ENCODE measurements at places on chromosomes 16 and 17.

DNA sequence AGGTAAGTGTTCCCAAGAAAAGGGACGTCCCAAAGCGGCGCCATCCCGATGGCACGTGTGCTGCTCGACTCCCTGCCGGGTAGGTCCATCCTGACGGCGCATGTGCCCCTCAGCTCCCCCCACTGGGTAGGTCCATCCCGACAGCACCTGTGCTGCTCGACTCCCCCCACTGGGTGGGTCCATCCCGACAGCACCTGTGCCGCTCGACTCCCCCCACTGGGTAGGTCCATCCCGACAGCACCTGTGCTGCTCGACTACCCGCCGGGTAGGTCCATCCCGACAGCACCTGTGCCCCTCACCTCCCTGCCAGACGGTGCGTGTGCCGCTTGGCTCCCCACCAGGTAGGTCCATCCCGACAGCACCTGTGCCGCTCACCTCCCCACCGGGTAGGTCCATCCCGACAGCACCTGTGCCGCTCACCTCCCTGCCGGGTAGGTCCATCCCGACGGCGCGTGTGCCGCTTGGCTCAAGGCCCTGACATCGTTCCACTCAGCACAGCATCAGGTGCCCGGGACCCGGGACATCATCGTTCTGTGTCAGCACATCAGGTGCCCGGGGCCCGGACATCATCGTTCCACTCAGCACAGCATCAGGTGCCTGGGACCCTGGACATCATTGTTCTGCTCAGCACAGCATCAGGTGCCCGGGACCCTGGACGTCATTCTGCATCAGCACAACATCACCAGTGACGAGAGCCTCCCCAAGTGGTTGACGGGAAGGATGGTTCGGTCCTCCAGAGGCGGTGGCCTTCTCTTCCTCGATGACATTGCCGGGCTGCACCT lies 5.7 kb upstream of the FN3K start:
- H3K4me1 ChIP-seq: no peaks in the 10 kb centered on the region
- H3K4me3 ChIP-seq: no peak overlapping the region
- no peaks in the 10 kb centered on the region for H3K27me3 ChIP-seq

DNA sequence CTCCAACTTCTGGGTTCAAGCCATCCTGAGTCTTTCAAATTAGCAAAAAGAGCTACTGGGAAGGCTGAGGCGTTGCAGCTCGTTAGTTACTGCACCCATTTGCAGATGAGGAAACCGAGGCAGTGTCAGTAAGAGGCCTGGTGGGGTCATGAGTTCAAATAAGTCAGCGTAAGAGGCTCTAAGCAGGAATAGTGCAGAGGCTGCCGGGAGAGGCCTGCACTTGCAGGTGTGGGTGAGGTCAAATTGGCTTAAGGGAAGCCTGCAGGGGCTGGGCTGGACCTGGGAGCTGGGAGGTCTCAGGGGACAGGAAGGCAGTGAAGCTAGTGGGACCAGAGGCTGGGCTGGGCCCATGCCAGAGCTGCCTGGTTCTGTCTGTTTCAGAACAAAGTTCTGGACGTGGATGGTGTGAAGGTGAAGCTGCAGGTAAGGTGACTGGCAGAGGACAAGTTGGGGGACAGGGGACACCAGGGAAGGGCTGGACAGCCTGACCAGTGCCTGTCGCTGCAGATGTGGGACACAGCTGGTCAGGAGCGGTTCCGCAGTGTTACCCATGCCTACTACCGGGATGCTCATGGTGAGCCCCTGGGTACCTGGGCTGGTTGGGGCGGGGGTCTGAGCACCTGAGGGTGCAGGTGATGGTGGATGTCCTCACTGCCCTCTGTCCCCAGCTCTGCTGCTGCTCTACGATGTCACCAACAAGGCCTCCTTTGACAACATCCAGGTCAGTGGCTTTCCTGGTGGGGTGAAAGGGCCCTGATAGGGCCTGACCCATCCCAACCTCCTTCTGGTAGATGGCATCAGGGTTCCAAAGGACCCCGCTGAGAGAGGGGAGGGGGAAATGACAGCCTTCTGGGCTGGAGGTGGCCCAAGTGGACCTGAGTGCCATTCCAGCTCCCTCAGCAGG lies 3.0 kb downstream of the RAB26 start:
- no peak for DNase-seq
- peak overlapping the region; percentile 85 for H3K4me3 ChIP-seq
- no peaks in the 10 kb centered on the region for H3K27me3 ChIP-seq
- peaks cover 8% of the 10 kb centered on the region for H3K4me1 ChIP-seq

DNA sequence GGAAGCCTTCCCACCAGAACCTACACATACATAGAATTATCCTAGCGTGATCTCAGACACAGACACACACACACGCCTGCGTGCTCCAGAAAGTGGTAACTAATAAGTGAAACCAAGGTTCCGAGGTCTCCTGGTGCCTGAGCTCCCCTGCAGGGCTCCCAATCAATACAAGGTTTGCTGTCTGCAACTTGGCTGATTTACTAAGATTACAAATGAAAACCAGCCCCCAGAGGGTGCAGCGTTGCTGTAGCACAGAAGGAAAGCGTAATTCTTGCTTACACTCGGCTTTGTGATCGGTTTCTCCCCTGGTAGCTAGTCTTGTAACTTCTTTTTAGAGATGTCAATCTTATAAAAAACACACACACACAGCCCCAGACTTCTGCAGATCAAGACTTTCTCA lies 334.1 kb upstream of the XYLT1 start:
- H3K36me3 ChIP-seq: no peaks in the 10 kb centered on the region
- no peak for DNase-seq
- no peaks in the 10 kb centered on the region for H3K4me1 ChIP-seq
- H3K27me3 ChIP-seq: peaks cover 52% of the 10 kb centered on the region
- H3K27ac ChIP-seq: no peak overlapping the region
- H3K4me3 ChIP-seq: no peak overlapping the region

- peaks cover 55% of the 10 kb centered on the region for H3K4me1 ChIP-seq
- H3K27me3 ChIP-seq: no peaks in the 10 kb centered on the region
- DNase-seq: peak; percentile 68
Measured at GRCh38 chr16:49463529-49463928, 89.9 kb downstream of the C16orf78 start.

GRCh38 chr16:29775742-29776408 lies 2.2 kb upstream of the ZG16 start:
- no peaks in the 10 kb centered on the region for H3K27me3 ChIP-seq
- H3K27ac ChIP-seq: peak overlapping the region; percentile 93
- no peak for DNase-seq
- no peak overlapping the region for H3K4me3 ChIP-seq
- no peaks in the 10 kb centered on the region for H3K36me3 ChIP-seq
- peaks cover 26% of the 10 kb centered on the region for H3K4me1 ChIP-seq

- no peak overlapping the region for H3K27ac ChIP-seq
- peaks cover 34% of the 10 kb centered on the region for H3K27me3 ChIP-seq
- H3K4me1 ChIP-seq: peaks cover under 1% of the 10 kb centered on the region
- no peak overlapping the region for H3K4me3 ChIP-seq
- DNase-seq: no peak
Measured at GRCh38 chr17:841313-841712, 59.2 kb downstream of the MRM3 start.

- H3K36me3 ChIP-seq: peaks cover 33% of the 10 kb centered on the region
- no peak overlapping the region for H3K27ac ChIP-seq
- no peak for DNase-seq
- H3K27me3 ChIP-seq: no peaks in the 10 kb centered on the region
- H3K4me3 ChIP-seq: no peak overlapping the region
Measured at GRCh38 chr17:81877569-81877968, 6.4 kb upstream of the ARHGDIA start.

- no peaks in the 10 kb centered on the region for H3K4me1 ChIP-seq
- DNase-seq: no peak
- H3K27me3 ChIP-seq: peaks cover 2% of the 10 kb centered on the region
- H3K4me3 ChIP-seq: no peak overlapping the region
- H3K36me3 ChIP-seq: no peaks in the 10 kb centered on the region
- no peak overlapping the region for H3K27ac ChIP-seq
Measured at GRCh38 chr17:81380131-81380530, 15.1 kb upstream of the BAHCC1 start.

GRCh38 chr17:58283674-58284612 lies 3.2 kb upstream of the MPO start:
- no peak for DNase-seq
- no peak overlapping the region for H3K27ac ChIP-seq
- no peak overlapping the region for H3K4me3 ChIP-seq
- peaks cover 3% of the 10 kb centered on the region for H3K4me1 ChIP-seq
- H3K27me3 ChIP-seq: peaks cover 12% of the 10 kb centered on the region
- H3K36me3 ChIP-seq: no peaks in the 10 kb centered on the region

GRCh38 chr16:11058832-11059231 lies 114.5 kb downstream of the CLEC16A start:
- H3K4me3 ChIP-seq: no peak overlapping the region
- H3K27me3 ChIP-seq: no peaks in the 10 kb centered on the region
- DNase-seq: no peak
- H3K27ac ChIP-seq: no peak overlapping the region
- peaks cover 8% of the 10 kb centered on the region for H3K4me1 ChIP-seq

DNA sequence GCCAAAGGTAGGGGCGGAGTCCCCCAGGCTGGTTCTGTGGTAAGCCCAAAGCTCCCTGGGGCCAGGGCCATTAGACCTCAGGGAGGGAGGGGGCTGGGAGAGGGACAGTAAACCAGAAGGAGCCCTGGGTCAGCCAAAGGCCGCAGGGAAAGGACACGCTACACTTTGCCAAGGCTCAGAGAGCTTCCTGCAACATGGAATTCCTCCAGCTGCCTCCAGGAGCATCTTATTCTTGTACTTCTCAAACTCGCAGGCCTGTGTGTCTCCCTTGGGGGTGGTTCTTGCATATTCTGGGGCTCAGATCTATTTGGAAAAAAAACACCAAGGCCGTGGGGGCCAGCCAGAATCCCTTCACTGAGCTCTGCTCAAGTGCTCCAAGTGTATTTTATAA lies 25.1 kb downstream of the AKAP1 start:
- H3K4me1 ChIP-seq: peaks cover 14% of the 10 kb centered on the region
- no peak overlapping the region for H3K27ac ChIP-seq

DNA sequence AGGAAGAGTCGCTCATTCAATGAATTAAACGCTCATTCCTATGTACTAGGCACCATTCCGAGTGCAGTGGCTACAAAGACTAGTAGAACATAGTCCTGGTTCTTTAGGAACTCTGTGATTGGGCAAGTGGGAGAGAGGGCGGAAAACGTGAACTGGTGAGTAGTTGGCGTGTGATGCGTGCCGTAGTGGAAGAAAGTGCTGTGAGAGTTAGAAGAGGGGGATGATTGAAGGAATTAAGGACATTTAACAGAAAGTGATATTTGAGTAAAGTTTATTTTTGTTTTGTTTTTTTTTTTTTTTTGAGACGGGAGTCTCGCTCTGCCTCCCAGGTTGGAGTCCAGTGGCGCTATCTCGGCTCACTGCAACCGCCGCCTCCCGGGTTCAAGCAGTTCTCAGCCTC lies 7.9 kb upstream of the SLFN14 start:
- peak overlapping the region; percentile 98 for H3K27ac ChIP-seq
- no peaks in the 10 kb centered on the region for H3K36me3 ChIP-seq
- no peak for DNase-seq
- peaks cover 36% of the 10 kb centered on the region for H3K4me1 ChIP-seq
- peak overlapping the region; percentile 82 for H3K4me3 ChIP-seq
- peaks cover 2% of the 10 kb centered on the region for H3K27me3 ChIP-seq

- H3K4me3 ChIP-seq: no peak overlapping the region
- H3K36me3 ChIP-seq: no peaks in the 10 kb centered on the region
- peak overlapping the region; percentile 68 for H3K27ac ChIP-seq
- H3K4me1 ChIP-seq: peaks cover 15% of the 10 kb centered on the region
Measured at GRCh38 chr17:44077595-44077909, 7.0 kb downstream of the G6PC3 start.

DNA sequence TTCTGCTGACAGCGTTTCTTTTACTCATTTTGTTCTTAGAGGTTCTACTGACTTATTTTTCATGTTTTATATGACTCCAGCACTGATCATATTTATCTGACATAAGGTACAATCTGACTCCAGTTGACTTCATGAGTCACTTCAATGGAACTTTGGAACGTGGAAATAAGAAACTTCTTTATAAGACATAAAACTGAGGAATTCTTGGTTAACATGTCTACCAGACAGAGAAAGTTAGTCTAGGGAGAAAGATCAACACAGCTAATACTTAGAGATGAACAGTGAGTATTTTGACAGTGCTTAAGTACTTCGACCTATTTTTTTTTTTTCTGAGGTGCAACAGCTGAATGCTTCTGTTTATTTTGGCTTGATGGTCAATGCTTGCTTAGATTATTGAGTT lies 679.5 kb downstream of the KCNJ2 start:
- no peaks in the 10 kb centered on the region for H3K27me3 ChIP-seq
- no peaks in the 10 kb centered on the region for H3K36me3 ChIP-seq
- H3K27ac ChIP-seq: no peak overlapping the region
- H3K4me3 ChIP-seq: no peak overlapping the region
- no peak for DNase-seq

DNA sequence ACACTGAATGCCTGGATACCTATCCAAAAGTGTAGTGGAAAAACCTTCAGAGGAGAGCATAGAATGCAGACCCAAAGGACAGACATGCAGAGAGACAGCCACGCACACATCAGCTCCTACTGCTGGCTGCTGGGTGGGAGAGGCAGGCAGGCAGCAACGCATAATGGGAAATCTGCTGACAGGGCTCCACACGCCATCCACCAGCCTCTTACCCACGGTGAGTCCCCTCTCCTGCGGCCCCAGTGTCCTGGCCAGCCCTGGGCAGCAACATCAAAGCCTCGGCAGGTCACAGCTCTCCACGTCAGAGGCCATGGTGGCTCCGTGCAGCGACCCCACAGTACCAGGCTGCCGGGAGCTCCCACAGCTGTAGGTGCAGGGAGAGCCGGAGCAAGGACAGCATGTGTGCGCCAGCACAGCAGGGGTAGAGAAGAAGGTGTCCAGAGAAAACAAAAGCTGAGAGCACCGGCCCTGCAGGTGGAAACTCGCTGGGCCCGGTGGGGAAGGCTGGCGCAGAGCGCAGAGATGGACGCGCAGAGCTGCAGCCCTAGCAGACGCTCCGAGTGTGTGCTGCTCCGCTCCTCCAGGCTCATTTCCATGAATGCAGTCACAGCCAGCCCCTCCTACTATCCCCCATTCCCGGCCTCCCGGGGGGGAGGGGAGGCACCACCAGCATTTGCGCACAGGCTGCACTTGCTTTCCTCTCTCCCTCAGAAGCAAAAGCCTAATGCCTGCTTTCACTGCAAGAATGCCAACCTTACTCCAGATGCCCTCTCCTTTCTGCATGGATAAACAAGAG lies 58.9 kb downstream of the CYTH1 start:
- peaks cover 69% of the 10 kb centered on the region for H3K4me1 ChIP-seq
- no peaks in the 10 kb centered on the region for H3K27me3 ChIP-seq
- peaks cover 46% of the 10 kb centered on the region for H3K36me3 ChIP-seq
- H3K27ac ChIP-seq: peak overlapping the region; percentile 93
- no peak for DNase-seq

- H3K4me1 ChIP-seq: no peaks in the 10 kb centered on the region
- H3K27ac ChIP-seq: no peak overlapping the region
- H3K36me3 ChIP-seq: no peaks in the 10 kb centered on the region
- H3K27me3 ChIP-seq: peaks cover 61% of the 10 kb centered on the region
- H3K4me3 ChIP-seq: no peak overlapping the region
Measured at GRCh38 chr16:27843800-27844199, 219.7 kb downstream of the GSG1L start.
